ENCODE measurements at places on chromosomes 4 and X. TPM values are rescaled to one million over a fixed set of nuclear protein-coding genes. Genes with fewer than 3 reads are reported as not detected.

SSX4B gene
- total RNA-seq = not detected

MGAT4D gene
- not detected for total RNA-seq

TLR3 gene
- total RNA-seq = 28.6 TPM

C4orf54 gene
- total RNA-seq = not detected

CRMP1 gene
- total RNA-seq = 1.3 TPM

GLRB gene
- 2.4 TPM for total RNA-seq

Data from ureter (tissue), 1 donor.